ENCODE measurements at places on chromosomes 6 and 20. TPM values are rescaled to one million over a fixed set of nuclear protein-coding genes. Genes with fewer than 3 reads are reported as not detected.

The REM1 gene
- total RNA-seq: not detected

The OVOL2 gene
- 0.18 TPM for total RNA-seq

The NKX2-4 gene
- total RNA-seq: not detected

The PTCHD4 gene
- 0.18 TPM for total RNA-seq

The SLC26A8 gene
- total RNA-seq: 0.30 TPM

The PKIB gene
- 2.1 TPM for total RNA-seq

The LPA gene
- 196 TPM for total RNA-seq

The TNFRSF6B gene
- total RNA-seq: 0.40 TPM

The MROH8 gene
- total RNA-seq: 4.7 TPM

The ZBP1 gene
- total RNA-seq: 0.08 TPM

The AIF1 gene
- 7.2 TPM for total RNA-seq

The PHF3 gene
- 23.2 TPM for total RNA-seq

The ENPP3 gene
- total RNA-seq: 1.9 TPM

The EEF1A2 gene
- total RNA-seq: 0.73 TPM

All from left lobe of liver (tissue), 2 donors.